SK-N-MC (cell line): ENCODE measurements at places on chromosomes 16 and 17.

- no peak for DNase-seq
These were observed 148.1 kb upstream of the HS3ST3A1 start for GRCh38 chr17:13749891-13750235.

DNA sequence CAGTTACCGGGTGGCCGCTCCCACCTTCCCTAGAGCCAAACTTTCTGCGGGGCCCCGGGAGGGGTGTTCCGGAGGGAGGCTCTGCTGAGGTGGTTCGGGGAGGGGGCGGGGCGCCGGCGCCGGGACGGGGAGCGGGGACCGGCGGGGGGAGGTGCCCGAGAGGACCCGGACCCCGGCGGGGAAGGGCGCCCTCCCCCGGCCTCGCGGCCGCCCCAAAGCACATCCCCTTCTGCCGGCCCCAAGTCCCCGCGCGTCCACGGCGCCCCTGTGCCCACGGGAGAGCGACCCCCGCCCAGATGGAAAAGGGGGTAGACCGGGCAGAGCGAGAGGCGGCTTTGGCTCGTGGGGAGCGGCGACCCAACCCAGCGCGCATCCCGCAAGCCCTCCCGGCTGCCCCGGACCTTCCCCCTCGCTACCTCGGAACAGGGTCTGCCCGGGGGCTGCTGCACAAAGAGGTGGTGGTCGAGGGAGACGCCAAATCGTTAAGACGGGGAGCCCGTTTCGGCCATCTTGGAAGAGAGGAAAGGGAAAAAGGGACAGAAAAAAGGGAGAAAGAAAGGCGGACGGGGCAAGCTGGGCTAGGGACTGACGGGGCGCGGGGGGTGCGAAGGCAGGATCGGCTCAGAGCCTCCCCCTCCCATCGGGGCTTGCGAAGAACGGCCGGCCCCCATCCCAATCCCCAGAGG, 530 bp downstream of the PCGF2 start:
- DNase-seq: no peak

DNA sequence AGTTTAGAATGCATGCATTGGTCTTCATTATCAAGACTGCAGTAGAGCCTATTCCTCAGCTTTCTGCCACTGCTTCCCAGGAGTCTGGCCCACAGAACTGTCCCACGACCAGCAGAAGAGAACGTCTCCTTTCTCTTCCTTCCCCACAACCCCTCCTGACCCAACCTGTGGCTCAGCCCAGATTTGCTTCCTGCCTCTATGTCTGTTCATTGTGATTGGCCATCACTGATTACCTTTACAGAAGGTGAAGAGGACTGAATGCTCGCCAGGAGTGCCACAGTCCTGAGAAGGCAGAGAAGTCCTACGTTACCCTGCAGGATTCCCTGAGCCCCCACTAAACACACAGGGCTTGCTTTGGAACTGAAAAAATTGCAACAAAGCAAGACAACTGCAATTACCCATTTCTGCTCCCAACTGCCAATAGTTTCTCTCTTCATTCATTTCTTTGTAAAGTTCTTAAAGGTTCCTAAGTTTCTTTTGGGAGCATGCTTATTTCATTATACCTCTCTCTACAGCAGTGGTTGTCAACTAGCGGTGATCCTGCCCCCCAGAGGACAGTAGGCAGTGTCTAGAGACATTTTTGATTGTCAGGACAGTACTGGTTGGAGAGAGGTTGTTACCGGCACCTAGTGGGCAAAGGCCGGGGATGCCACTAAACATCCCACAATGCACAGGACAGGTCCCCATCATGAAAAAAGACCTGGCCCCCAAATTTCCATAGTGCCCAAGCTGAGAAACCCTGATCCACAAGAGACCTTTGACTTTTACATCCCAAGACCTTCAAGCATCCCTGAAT, 4.5 kb upstream of the NAT9 start:
- no peak for DNase-seq

- DNase-seq: no peak
These were observed 2.1 kb downstream of the LGALS3BP start for GRCh38 chr17:78977681-78977943.

DNA sequence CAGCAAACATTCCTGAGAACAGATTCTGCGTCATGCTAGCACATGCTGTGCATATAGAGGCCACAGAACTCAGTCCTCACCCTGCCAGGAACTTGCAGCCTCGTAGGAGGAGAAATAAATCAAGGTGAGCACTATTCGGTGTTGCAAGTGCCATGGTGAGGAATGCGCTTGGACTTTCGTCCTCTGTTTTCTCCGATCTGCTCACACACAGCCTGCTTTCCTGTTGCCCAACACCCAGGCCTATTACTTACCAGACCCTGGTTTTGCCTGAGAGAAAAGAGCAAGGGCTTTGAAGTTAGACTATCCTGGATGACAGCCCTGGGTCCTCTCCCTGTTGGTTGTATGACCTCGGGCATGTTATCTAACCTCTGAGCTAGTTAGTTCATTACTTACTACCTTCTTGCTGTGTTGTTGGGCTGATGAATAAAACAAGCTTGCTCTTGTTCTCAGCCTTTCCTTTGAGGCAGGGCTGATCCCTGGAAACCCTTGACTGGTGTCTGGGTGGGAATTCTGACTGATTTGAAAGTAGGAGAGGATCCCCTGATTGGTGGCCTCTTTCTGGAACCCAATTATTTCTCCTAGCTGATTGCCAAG, 2.9 kb downstream of the ACSF2 start:
- DNase-seq: no peak

DNA sequence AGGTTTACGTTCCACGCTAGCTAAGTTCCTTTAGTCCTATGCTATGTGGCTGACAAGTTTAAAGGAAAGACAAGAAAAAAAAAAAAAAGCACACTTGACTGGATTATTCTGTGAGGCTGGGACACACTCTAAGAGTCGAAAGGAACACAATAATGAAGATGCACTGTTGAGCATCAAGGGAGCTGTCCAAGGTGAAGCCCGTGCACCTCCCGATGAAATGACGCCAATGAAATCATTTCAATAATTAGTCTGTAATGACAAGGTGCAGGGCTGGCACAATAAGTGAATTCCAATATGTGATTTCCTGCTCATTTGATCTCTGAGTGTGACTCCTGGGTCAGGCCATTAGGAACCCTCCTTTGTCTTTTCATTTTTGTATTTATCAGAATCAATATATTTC, 232.9 kb downstream of the CDH13 start:
- DNase-seq: no peak

DNA sequence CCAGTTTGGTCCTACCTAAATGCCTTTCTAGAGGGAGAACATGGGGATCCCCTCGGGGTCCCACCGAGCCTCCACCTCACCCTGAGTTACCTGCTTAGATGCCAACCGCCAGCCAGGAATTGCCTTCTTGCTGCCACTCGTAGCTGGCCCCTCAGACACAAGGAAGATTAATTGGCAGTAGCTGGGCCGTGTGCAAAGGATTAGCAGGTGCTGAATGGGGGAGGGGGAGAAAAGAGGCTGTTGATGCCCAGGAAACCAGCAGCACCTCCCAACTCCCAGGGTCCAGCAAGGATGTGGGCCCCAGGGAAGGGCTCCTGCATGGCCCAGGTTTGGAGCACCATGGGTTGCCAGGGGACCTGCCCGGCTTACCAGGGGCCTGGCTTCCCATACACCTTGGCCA, at the start of gene CNGB1:
CNGB1 (minus strand) TSS at position 159 of the 400 bp plus-strand sequence. CDS start 3,842 bp downstream, outside the sequence.
- DNase-seq: no peak

DNA sequence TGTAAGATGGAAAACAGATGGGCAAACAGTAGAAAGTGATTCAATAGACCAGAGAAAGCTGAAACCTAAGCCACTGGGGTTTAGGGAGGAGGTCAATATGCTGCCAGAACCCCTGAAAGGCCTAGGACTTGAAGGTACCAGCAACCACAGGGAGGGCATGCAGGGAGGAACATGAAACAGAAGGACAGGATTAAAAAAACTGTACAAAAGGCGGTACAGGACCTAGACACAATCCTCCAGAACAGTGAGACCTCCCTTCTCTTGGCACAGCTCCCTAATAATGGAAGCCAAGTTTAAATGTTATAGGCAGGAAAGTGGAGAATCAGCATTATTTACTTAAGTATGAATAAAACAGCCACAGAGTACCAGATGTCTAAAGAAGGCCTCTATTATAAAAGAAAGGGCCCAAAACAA, 105.5 kb downstream of the SPAG9 start:
- no peak for DNase-seq

DNA sequence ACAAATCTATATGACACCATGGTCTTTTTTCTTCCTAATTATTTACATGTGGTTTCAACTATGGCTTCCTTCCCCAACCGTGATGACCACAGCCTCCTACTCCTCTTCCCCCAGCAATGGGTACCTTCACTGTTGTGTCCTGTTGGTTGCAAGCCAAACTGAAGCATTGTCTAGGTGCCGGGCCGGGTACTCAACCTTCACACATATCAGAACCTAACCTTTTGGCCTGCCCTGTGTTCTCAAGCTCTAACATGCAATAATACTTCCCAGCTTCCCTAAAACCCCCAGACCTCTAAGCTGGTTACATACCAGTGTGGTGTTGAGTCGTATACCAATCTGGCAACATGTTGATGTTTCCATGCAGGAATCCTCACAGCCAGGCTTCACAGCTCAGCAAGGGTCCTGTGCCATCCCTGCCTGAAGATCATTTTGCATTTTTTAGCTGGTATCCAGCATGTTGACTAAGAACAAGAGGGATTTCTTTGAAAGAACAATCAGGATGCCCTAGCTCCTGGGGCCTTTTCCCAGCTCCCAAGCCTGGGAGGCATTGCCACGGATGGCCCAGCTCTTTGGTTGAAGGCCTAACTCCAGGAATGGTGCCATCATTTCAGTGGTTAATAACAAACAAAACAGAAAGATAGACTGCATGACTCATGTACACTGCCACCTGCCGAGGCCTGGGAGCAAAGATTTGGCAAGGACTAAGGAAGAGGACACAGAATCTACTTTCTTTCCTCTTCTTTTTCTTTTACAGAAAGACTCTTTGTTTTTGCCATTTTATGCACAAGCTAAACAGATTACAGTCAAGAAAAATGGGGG, 373.7 kb upstream of the SALL1 start:
- DNase-seq: no peak

DNA sequence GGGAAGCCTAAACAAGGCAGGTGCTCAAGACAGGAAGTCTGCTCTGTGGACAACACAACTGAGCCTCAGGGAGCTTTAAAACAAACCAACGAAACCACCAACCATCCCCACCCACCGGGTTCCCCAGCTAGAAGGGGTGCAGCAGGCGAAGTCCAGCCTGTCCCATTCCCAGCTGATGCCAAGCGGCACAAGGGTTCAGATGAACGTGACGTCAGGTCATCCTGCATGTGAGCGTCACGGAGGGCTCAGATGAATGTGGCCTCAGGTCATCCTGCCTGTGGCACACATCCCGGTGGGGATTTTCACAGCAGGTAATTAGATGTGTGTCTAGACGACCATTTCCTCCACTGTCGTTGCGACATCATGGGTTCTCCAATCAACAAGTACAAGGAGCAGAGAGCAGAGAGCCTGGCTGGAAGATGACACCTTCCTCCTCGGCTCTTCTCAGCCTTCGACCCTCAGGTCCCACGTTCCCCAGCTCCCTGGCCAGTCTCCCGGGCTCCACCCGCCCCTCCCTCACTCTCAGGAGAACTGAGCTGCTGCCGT, 246.5 kb downstream of the FOXL1 start:
- DNase-seq: no peak

DNA sequence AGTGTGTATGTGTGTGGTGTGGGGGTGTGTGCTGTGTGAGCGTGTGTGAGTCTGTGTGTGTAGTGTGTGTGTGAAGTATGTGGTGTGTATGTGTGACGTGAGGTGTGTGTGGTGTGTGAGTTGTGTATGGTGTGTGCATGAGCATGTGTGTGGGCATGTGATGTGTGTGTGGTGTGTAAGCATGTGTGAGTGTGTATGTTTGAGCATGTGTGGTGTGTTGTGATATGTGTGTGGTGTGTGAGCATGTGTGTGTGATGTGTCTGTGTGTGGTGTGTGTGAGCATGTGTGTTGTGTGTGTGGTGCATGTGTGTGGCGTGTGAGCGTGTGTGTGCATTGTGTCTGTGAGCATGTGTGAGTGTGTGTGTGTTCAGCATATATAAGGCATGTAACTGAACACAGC, 20.9 kb downstream of the MAPT start:
- no peak for DNase-seq

DNA sequence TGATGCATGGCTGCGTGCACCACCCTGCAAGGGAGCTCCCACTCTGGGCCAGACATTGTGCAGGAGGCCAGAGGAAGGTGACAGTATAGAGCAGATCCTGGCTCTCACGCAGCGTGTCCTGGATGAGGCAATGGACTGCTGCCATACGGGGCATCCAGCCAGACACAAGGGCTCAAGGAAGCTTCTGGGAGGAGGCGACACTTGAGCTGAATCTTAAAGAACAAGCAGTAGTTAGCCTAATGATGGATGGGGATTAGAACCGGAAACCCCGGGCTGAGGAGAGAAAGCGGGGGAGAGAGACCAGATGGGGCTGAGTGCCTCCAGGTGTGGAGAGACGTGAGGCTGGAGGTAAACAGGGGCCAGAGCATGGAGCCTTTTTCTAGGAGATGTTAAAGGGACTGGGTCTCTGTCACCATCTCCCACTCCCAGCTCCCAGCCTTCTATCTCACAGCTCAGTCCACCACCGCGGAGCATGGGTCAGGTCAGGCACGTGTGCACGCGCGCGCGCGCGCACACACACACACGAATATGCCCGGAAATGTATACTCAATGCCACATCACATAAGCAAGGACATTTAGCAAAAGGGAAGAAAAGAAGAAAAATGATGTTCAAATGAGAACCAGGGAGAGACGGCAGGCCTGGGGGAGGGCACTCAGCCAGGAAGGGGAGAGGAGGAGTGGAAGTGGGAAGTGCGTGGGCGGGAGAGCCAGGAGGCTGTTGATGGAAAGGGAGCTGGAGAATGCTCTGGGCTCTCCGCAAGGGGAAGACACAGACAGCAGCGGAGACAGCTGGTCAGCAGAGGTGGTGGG, 46.3 kb downstream of the CCDC42 start:
- no peak for DNase-seq

DNA sequence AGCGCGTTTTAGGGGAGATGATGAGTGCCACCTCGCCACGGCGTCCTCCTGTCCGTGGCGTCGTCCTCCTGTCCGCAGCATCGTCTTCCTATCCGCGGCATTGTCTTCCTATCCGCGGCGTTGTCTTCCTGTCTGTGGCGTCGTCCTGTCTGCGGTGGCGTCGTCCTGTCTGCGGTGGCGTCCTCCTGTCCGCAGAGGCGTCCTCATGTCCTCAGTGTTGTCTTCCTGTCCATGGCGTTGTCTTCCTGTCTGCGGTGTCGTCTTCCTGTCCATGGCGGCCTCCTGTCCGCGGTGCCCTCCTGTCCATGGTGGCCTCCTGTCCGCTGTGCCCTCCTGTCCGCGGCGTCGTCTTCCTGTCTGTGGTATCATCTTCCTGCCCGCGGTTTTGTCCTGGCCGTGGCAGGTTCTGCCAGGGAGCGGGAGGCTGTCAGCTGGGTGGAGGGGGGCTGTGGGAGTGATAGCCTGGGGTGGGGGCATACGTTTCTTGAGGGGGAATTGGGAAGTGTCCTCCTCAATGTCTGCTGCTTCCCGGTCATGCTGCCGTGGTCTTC, 30.9 kb downstream of the TBCD start:
- no peak for DNase-seq

DNA sequence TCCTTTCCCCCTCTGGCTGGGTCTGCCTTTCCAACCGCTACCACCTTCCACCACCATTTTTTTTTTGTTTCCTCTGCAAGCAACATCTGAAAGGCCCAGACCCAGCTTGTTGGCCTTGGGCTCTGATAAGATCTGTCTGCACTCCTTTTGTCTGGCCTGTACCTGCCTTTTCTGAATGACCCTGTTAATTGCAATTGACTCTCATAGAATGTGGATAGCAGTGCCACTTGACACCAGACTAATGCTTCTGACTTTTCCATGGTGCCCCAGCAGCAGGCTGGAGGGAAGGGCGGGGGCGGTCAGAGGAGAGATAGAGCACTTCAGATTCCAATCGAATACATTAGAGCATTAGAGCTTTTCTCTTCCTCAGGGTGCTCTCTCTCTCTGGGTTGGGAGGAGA, 538.9 kb downstream of the WWOX start:
- no peak for DNase-seq
